A172 (cell line): ENCODE measurements at places on chromosomes 7 and 10. TPM values are rescaled to one million over a fixed set of nuclear protein-coding genes. Genes with fewer than 3 reads are reported as not detected.

Gene FZD8
- 4.9 and 5.8 TPM in 2 replicates for total RNA-seq

DNA sequence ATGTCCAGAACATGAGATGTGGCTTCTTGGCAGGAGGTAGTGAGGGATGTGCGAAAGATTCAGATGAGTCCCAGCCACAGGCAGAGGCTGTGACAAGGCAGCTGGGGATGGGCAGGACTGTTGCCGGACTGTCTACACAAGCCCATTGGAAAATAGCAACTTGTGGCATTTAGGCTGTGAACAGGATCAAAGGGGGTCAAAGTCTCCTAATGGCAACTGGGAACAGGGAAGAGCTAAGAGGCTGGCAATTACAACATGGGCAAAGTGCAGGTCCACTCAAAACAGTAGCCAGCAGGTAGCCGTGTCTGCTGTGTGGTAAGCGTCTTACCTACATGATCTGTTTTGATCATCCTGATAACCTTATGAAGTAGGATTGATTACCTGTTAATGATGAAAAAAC, 254.2 kb upstream of the ZNF32 start:
- no peak for DNase-seq

Gene UCMA
- not detected in 2 replicates for total RNA-seq

DNA sequence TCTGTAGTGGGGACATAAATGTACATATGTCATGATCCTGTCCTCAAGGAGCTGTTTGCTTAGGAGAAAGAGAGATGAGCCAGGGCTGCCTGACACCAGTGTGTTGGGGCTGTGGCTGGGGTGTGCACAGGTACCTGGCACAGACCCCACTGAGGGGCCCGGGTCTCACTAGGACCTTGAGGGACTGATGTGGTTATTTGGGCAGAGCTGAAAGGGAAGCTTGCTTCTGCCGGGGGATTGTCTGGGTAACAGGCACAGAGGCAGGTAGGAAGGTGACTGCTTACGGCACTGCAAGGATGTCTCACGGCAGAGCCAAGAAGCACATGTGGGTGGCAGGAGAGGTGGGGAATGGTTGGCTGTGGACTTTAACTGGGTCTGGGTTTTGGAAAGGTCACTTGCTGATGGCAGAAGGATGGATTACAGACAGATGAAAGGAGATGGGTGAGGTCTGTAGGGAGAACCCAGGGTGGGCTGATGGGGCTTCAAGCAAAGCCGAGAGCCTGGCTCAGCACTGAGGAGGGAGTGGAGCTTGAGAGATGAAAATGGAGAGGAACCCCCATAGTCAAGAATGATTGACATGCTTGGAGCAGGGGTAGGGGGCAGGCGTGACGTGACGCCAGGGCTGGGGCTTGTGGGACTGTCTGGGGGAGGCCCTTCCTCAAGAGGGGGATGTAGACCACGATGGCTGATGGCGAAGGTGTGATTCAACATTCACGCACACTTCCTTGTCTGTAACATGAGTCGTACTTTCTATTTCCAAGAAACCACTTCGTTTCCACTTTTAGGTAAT, 207.7 kb upstream of the SHH start:
- DNase-seq = no peak

Gene PDGFA
- total RNA-seq = 39.2 and 39.9 TPM in 2 replicates

DNA sequence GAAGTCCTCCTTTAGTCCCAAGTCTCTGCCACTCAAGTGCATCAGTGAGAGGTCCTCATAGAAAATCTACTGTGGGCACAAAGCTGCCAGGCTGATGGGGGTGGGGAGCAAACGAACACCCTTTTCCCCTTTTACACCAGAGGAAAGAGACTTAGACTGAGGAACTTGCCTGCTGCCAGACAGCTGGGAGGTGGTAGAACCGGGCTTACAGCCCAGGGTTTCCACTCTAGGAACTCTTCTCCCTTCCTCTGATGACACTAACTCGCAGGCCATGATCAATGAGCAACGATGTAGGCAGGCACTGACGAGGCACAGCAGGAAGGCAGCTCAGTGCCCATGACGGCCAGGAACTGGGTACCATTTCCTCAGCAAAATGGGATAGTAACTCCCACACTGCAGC, 11.0 kb upstream of the SH2D4B start:
- no peak for DNase-seq

- no peak for DNase-seq
These were observed 64.5 kb downstream of the CARD11 start for GRCh38 chr7:2979201-2979631.

Gene PPP3CB
- total RNA-seq = 17.2 and 17.6 TPM in 2 replicates

DNA sequence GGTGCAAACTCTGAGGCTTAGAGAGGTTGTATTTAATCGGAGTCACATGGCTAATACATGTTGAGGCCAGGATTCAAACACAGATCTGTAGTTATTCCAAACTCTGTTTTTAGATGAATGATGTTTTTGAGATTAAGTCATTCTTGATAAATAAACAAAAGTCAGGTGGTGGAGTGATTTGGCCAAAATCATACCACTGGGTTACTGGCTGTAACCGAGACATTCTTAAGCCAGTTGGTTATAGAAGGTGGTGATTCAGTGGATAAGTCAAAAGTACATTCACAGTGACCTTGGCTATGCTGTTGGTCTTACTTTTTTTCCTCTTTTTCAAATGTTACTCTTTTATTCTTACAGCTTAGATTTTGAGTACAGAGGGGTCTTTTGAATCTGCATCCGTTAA, 361.4 kb downstream of the KIF20B start:
- DNase-seq = peak; percentile 41

GRCh38 chr7:144027070-144027469, 21.7 kb upstream of the OR2A5 start:
- DNase-seq = peak; percentile 13

- peak; percentile 66 for DNase-seq
These were observed 101.6 kb downstream of the NKX6-2 start for GRCh38 chr10:132684164-132684891.

Gene AGAP4
- 3.2 and 10.5 TPM in 2 replicates for total RNA-seq

Gene RBM33
- total RNA-seq = 17.0 and 18.6 TPM in 2 replicates

GRCh38 chr10:131882590-131883451, 18.0 kb upstream of the PPP2R2D start:
- no peak for DNase-seq

Gene LEP
- not detected in 2 replicates for total RNA-seq

Gene RHOBTB1
- total RNA-seq = 44.4 and 57.2 TPM in 2 replicates

Gene PDE6C
- not detected in 2 replicates for total RNA-seq

- DNase-seq = peak; percentile 95
These were observed 85.9 kb downstream of the ZNF33B start for GRCh38 chr10:42552188-42553063.

DNA sequence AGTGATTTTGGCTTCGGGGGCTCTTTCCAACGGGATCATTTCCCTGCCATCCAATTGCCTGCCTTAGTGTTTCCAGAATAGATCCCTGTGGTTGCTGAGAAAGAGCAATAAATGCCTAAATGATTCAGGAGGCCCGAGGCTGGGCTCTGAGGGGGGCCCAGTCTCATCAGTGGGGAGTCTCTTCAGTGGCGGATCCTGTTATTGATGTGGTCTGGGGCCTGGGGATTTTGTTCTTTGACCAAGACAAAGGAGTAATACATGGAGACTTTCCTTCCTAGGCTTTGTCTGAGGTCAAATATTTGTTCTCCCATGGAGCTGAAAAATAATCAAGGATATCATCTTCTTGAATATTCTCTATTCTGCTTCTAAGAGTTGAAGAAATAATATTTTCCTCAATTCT, 40.8 kb downstream of the TAS2R41 start:
- peak; percentile 69 for DNase-seq

DNA sequence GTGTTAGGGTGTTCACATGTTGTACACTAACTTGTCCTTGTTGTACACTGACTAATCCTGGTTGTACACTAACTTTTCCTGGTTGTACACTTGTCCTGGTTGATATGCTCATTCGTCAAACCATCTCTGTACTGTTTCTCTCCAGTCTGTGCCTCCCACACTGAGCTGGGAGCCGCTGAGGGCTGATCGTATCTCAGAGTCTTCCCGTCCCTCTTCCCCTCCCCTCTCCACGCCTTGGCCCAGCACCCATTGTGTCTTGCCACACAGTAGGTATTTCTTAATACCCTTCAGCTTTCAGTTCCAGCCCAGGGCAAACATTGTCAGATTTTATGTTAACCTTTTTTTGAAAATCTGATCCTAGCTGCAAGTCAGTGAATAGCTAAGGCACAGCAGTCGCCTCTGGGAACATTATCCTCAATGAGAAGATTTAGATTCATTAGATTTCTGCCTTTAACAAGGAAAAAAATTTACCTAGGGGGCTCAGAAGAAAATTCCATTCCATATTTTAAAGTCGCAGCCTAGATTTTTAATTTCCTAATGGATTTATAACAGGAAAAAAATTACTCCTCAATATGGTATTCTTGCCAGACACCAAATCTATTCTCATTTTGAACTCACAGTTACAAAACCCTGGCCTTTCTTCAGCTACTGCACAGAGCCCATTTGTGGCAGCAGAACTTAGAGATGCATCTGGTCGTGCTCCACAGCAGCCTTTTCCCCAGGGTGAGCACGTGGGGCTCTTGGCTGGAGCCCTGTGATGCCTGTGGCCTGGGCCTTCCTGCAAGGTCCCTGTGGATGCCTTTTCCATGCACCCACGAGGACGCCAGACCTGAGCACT, 33.0 kb upstream of the CHST15 start:
- DNase-seq = no peak

DNA sequence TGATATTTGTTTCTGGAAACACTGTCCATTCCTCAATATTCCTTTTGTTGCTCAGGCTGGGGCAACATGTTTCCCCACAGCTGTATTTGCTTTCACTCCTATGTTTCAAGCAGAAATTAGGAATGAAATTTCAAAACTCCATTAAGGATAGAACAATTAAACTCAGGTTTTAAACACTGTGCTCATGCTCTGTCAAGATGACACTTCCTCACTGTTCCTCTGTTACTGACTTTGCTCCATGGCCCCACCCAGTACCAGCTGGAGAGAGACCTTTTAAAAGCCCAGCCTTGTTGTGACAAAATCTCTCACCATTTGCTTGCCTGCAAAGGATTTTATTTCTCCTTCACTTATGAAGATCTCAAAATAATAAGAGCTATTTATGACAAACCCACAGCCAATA, 197.4 kb downstream of the ELMO1 start:
- no peak for DNase-seq

- DNase-seq = no peak
These were observed 31.6 kb downstream of the RBM33 start for GRCh38 chr7:155676052-155676451.

GRCh38 chr7:122304996-122305421, 459 bp upstream of the FEZF1 start:
- DNase-seq = no peak

DNA sequence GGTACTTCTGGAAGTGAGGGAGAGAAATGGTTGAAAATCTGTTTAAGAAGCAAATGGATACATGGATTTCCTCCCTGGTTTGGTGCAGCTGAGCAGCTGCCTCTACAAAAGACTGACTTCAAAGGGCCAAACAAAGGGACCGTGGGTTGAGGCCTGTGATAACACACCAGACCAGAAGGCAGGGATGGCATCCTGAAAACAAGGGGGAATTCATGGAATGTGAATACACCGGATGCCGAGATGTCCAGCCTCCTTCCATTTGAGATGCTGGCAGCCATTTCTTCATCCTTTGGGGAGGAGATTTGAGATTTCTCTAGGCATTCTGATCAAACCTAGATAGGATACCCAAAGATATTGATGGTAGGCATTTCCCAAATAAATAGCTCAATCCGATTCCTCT, 36.9 kb downstream of the TAF3 start:
- DNase-seq = no peak

Gene HIBADH
- 120 and 123 TPM in 2 replicates for total RNA-seq

Gene NPFFR1
- 0.02 TPM in 1 of 2 replicates, not detected in the other for total RNA-seq

- no peak for DNase-seq
These were observed 134.8 kb upstream of the ZMIZ1 start for GRCh38 chr10:78933828-78934531.

Gene PTN
- total RNA-seq = 11.9 and 12.5 TPM in 2 replicates
